ENCODE measurements at places on chromosomes 16 and 17.

- no peak for DNase-seq
These were observed 12.6 kb upstream of the ALDH3A1 start for GRCh38 chr17:19760746-19761145.

DNA sequence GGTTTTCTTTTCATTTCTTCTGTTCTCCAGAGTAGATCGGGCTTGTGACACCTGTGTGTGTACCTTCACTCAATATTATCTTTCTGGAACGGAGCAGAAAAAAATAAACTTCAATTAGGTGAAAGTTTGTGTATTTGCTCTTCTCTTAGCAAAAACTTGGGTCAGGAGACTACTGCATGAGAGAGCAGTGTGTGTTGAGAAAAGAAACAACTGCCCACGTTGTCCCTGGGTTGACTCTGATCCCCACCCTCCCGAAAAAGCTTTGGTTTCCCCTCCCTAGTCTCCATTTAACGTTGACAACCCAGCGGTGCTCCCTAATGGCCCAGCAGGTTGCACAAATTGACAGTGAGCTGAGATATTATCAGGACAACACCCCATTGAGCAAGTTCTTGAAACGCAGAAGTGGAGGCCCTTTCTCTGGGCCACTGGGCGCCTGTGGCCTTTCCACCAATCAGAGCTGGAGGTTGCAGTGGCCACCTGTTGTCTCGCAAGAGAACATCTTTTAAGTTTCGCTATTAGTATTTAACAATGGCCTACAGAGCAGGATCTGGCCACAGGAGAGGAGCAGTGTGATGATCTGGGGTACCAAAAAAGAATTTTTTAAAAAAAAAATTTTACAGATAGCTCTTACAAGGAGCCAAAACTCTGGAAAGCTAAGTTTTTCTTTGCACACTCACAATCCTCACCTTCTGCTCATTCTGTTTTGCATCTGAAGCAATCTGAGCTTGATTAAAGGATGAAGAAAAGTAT is 1.5 kb upstream of the TOX3 start:
- DNase-seq, result no peak

DNA sequence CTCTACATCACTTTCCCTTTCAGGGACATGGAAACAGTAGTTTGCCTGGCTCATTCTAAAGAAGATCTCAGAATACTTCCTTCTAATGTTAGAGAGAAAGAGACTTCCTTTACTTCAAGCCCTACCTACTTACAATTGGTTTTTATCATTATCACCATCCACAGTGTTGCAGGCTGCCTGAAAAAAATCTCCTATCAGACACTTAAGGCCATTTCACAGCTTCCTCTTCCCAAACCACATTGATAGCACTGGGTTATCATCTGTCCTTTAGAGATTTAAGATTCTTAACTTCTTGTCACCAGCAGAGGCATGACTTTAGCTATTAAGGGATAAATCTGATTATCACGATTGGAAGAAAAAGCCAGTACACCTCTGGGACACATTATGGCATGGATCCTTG is 178.5 kb upstream of the TBX2 start:
- DNase-seq, result no peak

GRCh38 chr16:87608400-87608985 is 6.2 kb downstream of the JPH3 start:
- no peak for DNase-seq

- DNase-seq, result no peak
These were observed 8.3 kb downstream of the CRHR1 start for GRCh38 chr17:45792437-45792836.

DNA sequence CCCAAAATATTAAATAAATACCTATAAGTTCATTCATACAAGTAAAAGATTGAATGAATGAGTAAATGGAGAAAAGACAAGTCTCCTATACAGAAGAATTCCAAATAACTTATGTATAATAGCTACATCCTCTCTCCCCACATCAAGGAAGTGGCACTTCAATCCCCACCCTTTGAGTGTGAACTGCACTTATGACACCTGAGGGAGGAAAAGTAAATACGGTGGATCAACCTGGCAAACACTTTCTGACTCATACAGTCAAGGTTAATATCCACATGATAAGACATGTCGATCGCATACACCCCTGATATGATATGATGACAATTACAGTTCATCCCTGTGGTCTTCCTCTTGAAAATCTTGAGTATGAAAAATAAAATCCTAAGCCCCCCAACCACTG is 18.0 kb downstream of the SLFN12L start:
- DNase-seq, result no peak

- no peak for DNase-seq
These were observed 33.3 kb downstream of the RANBP10 start for GRCh38 chr16:67773099-67773498.

DNA sequence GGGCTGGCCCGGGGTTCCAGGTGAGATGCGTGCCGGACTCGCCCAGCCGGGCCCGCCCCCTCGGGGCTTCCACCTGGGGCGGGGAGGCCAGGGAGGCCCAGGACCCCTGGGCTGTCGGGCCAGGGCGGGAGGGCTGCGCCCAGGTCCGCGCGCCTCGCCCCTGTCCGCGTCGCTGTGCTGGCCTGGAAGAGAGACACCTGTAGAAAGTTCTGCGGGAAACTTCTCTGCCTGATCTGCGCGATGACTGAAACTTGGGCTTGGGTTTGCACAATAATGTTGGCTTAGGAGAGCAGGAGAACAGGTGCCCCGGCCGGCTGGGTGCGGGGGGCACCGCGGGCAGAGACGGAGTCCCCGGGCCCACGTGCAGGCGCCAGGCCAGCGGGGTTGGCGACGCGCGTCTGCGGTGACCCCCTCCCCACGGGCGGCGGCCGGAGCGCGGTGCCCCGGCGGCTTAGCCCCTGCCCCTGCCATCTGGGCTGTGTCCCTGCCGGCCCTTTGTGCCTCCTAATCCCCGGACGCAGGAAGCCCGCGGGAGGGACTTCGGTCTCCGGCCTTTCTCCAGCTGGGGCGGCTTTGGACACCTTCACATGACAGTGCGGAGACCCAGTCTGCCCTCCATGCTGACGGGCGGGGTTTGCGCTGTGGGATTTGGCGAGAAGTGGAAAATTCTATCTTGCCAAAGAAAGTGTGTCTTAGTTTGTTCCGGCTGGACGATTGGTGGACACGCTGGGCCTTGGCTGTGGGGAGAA is 483 bp downstream of the LLGL2 start:
- no peak for DNase-seq

DNA sequence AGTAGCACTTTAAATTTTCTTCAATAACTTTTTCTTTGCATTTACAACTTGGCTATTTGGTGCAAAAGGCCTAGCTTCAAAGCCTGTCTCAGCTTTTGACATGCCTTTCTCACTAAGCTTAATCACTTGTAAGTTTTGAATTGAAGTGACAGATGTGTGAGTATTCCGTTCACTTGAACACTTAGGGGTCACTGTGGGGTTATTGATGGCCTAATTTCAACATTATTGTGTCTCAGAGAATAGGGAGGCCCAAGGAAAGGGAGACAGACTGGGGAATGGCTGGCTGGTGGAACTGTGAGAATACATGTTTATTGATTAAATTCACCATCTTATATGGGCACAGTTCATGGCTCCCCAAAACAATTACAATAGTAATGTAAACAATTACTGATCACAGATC is 84.1 kb downstream of the TAOK1 start:
- DNase-seq, result no peak

- DNase-seq, result peak; percentile 15
These were observed at the start of gene MCRIP2 for GRCh38 chr16:641326-642188. Gene MCRIP2 (plus strand): TSS chr16:641828. CDS start chr16:641992, 164 bp downstream.

GRCh38 chr17:57133486-57133885 is 48.4 kb downstream of the AKAP1 start:
- DNase-seq, result no peak

DNA sequence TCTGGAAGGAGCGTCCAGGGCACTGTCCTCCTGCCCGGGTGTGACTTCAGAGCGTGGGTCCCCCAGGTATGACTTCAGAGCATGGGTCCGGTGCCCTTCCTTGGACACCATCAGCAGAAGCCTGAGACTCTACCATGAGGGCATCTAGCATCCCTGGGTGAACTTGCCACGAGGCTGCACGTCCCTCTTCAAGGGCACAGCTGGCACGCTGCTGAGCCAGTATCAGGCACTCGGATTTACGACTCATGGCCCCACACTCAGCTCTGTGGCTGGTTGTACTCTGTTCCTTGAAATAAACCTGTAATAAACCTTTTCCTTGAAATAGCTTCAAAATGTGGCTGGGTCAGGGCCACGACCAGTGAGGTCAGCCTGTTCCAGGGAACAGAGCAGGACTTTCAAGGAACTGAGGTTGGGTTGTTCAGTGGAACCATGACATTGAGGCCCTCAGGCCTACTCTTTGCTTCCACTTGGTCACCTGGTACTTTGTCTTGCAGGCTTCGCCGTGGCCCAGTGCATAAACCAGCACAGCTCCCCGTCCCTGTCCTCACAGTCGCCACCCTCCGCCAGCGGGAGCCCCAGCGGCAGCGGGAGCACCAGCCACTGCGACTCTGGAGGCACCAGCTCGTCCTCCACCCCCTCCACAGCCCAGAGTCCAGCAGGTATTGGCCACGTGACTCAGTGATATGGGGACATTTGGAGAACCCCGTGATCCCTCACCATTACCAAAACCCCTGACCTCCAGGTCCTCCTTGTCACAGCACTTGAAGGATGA is 89.9 kb downstream of the SOCS1 start:
- DNase-seq, result no peak

- no peak for DNase-seq
These were observed 136.6 kb downstream of the RPTOR start for GRCh38 chr17:80681215-80681614.

DNA sequence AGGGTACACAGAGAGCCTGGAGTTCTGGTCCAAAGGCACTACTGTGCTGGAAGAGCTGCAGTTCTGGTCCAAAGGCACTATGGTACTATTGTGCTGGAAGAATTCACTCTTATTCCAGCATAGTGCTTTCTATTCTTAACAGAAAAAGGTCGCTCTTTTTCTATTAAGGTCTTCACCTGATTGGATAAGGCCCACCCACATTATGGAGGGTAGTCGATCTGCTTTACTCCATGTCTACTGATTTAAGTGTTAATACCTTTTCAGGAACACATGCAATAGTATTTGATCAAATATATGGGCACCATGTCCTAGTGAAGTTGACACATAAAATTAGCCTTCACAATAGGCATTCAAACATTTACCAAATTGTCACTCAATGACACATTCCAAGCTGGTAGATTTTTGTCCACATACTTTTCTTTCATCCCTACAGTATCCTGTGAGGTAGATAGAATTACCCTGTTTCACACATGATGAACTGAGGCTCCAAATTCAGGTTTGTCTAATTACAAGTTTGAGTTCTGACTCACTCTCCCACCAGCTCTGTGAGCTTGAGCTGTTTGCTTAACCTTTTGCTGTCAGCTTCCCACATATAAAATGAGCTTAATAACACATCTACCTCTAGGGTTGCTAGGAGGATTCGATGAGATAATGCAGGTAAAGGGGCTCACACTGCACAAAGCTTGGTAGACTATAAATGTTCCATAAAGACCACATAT is 129.9 kb downstream of the AIPL1 start:
- no peak for DNase-seq

GRCh38 chr16:56855201-56855600 is 9.8 kb upstream of the SLC12A3 start:
- no peak for DNase-seq

DNA sequence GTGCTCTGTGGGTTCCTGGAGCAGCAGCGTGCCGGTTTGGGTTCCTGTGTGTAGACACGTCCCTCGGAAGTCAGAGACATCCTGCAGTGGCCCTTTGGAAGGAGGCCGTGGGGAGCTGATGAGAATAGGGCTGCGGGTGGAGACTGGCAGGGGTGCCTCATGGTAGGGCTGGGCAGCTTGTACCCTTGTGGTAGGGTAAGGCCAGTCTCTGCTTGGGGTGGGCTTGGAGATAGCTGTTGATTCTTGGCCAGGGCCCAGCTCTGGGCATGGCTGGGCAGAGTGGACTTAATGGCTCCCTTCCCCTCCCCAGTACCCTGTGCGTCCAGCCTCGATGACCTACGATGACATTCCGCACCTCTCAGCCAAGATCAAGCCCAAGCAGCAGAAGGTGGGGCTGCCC is 10.6 kb downstream of the POLR3E start:
- no peak for DNase-seq

- DNase-seq, result no peak
These were observed 4.0 kb upstream of the BRD7 start for GRCh38 chr16:50372611-50373344.

GRCh38 chr16:67447508-67448076 is 16.7 kb downstream of the HSD11B2 start:
- no peak for DNase-seq

- DNase-seq, result no peak
These were observed at the start of gene CDH11 for GRCh38 chr16:65121870-65122723. Gene CDH11 (minus strand): TSS chr16:65122063. CDS start chr16:65004869, 117,194 bp downstream.

DNA sequence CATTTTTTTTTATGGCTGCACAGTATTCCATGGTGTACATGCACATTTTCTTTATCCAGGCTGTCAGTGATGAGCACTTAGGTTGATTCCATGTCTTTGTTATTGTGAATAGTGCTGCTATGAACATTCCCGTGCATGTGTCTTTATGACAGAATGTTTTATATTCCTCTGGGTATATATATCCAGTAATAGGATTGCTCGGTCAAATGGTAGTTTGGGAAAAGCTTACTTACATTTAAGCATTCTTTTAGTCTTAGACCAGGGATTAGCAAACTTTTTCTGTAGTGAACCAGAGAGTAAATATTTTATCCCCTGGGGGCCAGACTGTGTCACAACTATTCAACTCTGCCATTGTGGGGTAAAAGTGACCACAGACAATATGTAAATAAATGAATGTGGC is 40.2 kb downstream of the MED13 start:
- no peak for DNase-seq

DNA sequence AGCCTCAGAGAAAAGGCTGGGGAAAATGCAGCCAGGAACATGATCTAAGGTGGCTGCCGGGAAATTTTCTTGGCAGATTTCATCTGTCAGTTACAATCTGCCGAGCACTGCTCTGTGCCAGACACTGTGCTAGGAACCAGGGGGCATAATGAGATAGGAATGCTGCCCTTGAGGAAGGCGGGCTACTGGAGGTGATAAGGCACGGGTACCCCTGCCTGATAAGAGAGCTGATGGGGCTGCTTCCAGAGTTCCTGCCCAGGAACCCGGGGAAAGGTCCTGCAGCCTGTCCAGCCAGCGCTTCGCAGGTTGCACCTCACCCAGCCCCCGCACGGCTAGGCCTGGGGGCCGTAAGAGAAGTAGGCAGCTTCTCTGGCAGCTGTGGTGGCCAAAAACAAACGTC is 3.1 kb downstream of the SCNN1G start:
- DNase-seq, result no peak

DNA sequence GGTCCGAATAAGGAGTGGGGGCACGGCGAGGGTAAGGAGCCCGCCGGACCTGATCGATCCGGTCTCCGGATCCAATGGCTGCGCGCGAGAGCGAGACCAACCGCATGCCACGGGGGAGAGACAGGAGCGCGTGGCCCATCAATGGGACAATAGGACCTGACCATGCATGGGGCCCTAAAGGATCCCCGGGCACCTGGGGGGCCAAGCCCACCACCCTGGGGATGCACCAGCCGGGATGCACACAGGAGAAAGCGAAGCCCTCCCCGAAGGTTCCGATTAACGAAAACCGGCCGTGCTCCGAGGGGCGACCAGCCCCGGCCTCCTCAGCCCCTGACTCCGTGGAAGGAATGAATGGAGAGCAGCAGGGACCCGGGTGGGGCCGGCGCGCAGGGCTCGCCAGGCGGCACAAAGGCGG is 525 bp downstream of the JPT1 start:
- DNase-seq, result no peak

Data from stimulated activated CD8-positive, alpha-beta memory T cell treated with anti-CD3 and anti-CD28 coated beads, Interleukin-4, amount 100 ng/mL, for 1 hour (primary cell).